ENCODE measurements at places on chromosomes 7 and 10.

- DNase-seq = no peak
Observed at GRCh38 chr7:42945821-42946626, 13.8 kb downstream of the MRPL32 start.

GRCh38 chr7:12815871-12816270 is 128.4 kb downstream of the ARL4A start:
- no peak for DNase-seq

DNA sequence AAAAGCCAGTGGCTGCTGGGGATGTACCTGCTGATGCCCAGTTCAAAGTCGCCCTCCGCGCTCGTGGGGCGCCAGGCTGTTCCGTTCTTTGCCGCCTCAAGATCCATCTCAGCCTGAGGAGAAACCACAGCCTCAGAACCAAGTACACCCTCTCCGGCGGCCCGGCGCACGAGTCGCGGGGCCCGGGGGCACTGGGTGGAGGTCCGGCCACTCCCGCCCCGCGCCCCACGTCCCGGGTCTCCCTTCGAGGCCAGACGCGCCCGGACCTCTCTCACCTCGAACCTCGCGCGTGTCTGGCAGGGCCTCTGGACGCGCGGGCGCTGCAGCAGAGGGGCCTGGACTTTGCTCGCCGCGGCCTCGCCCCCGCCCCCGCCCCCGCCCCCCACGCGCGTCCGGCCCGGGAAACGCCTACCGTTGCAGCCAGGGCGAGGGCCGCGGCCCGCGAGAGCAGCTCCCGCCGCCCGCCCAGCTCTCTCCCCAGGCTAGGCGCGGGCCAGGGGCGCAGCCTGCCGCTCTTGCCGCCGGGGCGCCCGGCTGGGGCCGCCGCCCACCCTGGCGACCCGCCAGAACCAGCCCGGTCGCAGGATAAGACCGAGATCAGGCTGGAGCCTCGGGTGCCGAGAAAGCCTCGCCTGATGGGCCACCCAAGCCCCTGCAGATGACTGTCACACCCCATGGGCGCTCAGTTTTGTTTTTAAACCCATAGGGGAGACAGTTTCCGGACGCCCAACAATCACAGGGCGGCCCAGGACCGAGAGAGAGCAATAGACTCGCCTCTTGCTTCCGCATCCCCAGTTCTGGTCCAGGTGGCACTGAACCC is at the start of gene ABCB4:
ABCB4 (minus strand) TSS at position 322 of the 820 bp plus-strand sequence; CDS start at position 107, 215 bp downstream.
- no peak for DNase-seq

GRCh38 chr7:133556553-133556952 is 303.7 kb downstream of the EXOC4 start:
- DNase-seq = no peak

DNA sequence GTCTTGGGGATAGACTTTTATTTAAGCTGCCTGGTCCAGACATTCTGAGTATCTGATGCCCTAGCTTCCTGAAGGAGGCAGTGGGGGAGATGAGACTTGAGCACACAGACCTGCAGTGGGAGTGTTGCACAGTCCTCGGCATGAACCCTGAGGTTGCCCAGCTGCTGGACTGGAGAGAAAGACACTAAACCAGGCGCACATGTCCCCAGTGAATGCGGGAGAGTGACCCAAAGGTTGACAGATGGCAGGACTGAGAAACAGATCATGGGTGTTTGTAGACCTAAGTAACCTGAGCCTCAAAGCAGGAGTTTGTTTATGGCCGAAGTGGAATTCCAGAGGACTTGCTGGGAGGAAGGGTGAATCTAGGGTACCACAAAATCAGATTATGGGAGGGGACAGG is 15.7 kb upstream of the MSRB2 start:
- no peak for DNase-seq

DNA sequence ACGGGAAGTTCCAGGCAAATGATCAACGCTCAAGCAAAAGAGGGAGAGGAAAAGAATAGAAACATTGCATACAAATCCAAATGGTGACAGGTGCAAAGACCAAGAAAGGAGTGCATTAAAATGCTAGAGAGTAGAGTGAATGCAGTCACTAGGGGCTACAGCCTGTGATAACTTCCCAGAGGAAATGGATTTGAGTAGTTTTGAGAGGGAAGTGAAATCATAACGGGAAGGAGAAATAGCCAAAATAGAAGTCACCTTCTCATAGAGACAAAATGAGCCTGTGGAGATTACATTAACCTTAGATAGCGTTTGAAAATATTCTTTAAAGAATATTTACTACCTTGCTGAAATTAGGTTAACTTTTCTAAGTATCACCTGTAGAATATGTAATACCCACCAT is 26.5 kb downstream of the NUP42 start:
- DNase-seq = no peak

DNA sequence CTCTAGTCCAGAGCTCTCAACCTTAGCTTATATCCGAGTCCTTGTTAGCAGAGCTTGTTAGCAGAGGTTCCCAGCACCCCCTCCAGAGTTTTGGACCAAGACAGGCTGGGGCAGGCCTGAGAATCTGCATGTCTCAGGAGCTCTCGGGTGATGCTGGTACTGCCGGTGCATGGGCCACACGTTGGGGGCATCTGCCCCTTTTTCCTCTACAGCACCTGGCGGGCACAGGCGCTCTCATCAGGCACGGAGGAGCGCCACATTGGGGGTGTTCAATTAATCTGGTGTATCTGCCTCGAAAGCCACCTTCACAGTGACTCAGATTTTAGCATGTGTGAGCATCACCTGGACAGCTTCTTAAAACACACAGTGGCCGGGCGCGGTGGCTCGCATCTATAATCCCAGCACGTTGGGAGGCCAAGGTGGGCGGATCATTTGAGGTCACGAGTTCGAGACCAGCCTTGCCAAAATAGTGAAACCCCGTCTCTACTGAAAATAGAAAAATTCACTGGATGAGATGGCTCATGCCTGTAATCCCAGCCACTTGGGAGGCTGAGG is 117.7 kb downstream of the ELFN1 start:
- DNase-seq = no peak

DNA sequence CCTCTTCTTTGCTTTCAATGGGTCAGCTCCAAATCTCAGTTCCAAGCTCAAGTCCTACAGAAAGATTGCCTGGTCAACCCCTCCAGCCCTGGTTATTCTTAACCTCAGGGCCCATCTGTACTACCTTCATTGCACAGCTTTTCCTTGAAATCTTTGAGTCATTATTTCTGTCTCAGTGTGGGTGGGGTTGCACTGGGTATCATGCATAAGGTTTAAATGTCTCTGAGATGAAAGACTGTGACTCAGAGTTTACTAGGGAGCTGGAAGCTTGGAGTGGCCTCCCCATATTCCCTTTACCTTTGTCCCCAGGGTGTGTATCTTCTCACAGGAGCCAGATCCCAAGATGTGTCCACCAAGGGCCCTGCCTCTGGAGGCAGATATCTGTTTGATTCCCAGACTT is 3.3 kb upstream of the OR6V1 start:
- no peak for DNase-seq

- no peak for DNase-seq
Observed at GRCh38 chr7:51066405-51066882, 250.2 kb downstream of the COBL start.

- DNase-seq = no peak
Observed at GRCh38 chr10:12588091-12588860, 238.9 kb downstream of the CAMK1D start.

GRCh38 chr7:118747473-118747872 is 523.0 kb downstream of the ANKRD7 start:
- no peak for DNase-seq

DNA sequence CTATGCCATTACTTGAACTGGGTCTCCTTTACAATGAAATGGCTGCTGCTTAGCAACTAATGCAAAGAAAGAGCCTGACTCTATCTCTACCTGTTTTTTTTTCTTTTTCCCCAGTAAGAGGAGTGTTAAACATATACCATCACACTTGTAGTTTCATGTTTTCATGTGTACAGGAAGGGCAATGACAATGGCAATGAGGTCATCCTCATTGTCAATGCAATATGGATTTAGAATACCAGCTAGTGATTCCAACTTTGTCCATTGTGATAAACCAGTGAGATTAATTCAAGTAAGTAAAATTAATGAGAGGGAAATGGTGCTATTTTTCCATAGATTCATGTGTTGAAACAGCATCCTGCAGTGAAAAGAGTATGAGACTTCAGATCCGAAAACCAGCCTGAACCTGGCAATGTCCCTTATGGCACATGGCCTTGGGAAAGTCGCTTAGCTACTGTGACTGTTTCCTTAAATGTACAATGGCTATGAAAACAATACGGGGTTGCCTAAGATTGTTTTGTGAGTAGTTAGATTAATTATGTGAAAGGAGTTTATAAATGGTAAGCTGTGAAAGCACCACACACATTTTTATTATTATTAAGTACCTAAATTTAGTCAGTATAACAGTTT is 11.2 kb downstream of the DGKI start:
- DNase-seq = no peak

- DNase-seq = no peak
Observed at GRCh38 chr10:67668448-67668847, 27.5 kb downstream of the CTNNA3 start.

GRCh38 chr7:69882269-69882668 is 284.0 kb downstream of the AUTS2 start:
- no peak for DNase-seq

- DNase-seq = no peak
Observed at GRCh38 chr7:84477786-84478478, 283.3 kb upstream of the SEMA3A start.
